OCI-M1 (cell line): ENCODE measurements at places on chromosomes 3 and 15.

DNA sequence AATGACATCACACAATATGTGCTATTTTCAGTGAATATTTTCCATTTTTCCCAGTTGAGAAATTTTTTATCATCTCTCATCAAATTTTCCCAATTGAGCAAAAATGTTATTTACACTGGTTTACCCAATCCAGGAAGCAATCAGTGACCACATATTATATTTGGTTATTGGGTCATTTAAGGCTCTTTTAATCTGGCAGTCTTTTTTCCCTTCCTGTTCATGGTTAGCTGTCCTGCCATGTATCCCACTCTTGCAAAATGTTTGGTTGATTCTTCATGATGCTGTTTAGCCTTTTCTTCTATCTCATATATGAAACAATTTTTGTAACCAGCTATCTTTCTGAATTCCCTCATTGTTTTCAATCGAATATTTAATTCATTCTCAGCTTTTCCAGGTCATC is 626.0 kb downstream of the RBMS3 start:
- no peak for DNase-seq

DNA sequence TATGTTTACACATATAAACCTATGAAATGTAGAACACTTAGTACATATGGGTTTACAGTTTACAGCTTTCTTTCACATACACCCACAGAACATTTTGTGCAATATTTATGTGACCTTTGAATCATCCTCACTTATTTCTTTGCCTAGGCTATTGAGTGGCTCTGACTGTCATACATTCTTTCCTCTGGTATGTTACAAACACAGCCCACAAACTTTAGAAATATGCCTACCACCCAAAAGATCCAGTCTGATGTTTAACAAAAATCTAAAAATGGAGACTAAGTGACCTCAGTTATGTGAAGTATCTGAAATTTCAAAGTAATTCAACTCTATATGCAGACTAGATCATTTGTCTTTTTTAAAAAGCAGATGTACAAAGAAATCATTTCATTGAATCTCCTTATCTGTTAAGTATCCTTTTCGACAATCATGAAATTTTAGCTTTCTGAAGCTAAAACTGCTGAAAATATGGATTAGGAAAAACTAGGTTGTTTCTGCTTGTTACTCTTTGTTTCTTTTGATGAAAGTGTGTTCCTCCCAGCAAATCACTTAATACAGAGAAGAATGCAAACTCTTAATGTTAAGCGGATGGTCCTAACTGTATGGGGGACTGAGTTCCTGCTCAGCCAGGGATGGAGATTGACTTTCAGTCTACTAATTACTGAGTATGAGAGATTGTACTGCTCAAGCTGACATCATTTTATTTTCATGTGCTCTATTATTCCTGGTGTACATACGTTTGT is 27.7 kb downstream of the CCDC54 start:
- DNase-seq, result no peak

DNA sequence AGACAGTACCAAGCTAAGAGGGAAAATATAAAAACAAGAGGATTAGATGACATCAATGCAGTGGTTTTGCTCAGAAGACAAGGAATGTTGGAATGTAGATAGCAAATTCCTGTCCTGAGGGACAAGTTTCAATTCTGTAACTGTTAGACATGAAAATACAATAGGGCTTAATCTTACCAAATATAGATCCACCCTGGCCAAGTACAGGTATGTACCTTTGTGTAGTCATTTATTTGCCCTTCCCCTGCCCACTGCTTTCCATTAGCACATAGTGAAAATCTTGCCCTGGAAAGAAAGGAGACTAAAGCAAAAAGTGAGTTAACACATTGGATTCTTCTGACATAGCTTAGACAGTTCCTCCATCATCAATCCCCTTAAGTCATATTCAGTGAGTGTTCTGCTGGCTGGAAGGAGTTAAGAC is 389.0 kb upstream of the THBS1 start:
- no peak for DNase-seq

DNA sequence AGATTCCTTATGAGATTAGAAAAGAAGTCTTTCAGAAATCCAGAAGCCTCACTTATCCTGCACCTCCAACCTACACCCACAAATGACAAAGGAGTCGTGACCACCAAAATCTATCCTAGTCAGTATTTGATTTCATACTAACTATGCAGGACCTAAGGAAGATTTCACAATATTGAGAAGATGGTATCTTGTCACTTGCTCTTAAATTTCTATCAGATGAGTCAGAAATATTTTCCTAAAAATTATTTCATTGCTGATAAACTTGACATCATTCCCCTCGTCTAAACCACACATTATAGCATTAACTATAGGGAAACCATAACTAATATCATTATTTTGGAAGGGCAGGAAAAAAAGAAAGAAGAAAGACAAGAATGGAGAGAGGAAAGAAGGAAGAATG is 138.0 kb upstream of the THBS1 start:
- no peak for DNase-seq

- no peak for DNase-seq
Measured at GRCh38 chr3:171777596-171777995, 32.7 kb downstream of the PLD1 start.
